ENCODE measurements at places on chromosomes 7 and 10.

GRCh38 chr10:33336582-33337325 is 2.3 kb upstream of the NRP1 start:
- DNase-seq = no peak
- H3K27ac ChIP-seq = peak overlapping the region; percentile 43
- H3K27me3 ChIP-seq = peaks cover 78% of the 10 kb centered on the region
- H3K4me1 ChIP-seq = peaks cover 8% of the 10 kb centered on the region

GRCh38 chr7:40232242-40232893 is 97.6 kb downstream of the SUGCT start:
- peak; percentile 37 for DNase-seq
- no peak overlapping the region for H3K27ac ChIP-seq
- no peak overlapping the region for H3K4me3 ChIP-seq

DNA sequence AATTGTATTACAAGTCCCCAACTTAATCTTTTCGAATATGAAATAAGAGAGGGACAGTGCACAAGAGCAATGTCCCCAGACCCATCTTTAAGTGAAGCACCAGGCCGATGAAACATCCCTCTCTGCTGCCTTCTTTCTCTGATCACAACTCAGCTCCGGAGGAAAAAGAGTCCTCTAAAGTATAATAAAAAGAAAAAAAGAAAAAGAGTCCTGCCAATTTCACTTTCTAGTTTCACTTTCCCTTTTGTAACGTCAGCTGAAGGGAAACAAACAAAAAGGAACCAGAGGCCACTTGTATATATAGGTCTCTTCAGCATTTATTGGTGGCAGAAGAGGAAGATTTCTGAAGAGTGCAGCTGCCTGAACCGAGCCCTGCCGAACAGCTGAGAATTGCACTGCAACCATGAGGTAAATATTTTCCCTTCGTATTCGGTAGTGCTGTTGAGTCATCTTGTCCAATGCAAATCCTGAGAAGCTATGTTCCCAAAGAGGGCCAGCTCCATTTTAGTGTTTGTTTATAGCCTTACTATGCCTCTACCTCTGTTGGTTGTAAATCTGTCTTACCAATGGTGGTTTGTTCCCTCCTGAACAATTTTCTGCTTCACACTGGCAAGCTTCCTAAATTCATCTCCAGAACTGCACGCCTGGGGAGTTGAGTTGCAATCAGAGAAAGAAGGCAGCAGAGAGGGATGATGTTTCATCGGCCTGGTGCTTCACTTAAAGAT is at the start of gene IFIT2:
TSS of gene IFIT2 (plus strand) at position 326 of the 725 bp plus-strand sequence. CDS start at position 404, 78 bp downstream.
- peak; percentile 58 for DNase-seq
- H3K4me3 ChIP-seq = peak within 1 kb of the TSS; percentile 57
- H3K36me3 ChIP-seq = peaks cover 10% of the 10 kb centered on the region

GRCh38 chr7:159083001-159083697 is 61.5 kb downstream of the VIPR2 start:
- H3K4me1 ChIP-seq = peaks cover 11% of the 10 kb centered on the region
- no peak overlapping the region for H3K27ac ChIP-seq
- H3K27me3 ChIP-seq = no peaks in the 10 kb centered on the region
- peaks cover 2% of the 10 kb centered on the region for H3K36me3 ChIP-seq
- no peak for DNase-seq
- no peak overlapping the region for H3K4me3 ChIP-seq

GRCh38 chr7:83547526-83547925 is 101.4 kb downstream of the SEMA3E start:
- no peaks in the 10 kb centered on the region for H3K4me1 ChIP-seq
- no peak overlapping the region for H3K4me3 ChIP-seq
- H3K27ac ChIP-seq = no peak overlapping the region
- H3K27me3 ChIP-seq = no peaks in the 10 kb centered on the region

DNA sequence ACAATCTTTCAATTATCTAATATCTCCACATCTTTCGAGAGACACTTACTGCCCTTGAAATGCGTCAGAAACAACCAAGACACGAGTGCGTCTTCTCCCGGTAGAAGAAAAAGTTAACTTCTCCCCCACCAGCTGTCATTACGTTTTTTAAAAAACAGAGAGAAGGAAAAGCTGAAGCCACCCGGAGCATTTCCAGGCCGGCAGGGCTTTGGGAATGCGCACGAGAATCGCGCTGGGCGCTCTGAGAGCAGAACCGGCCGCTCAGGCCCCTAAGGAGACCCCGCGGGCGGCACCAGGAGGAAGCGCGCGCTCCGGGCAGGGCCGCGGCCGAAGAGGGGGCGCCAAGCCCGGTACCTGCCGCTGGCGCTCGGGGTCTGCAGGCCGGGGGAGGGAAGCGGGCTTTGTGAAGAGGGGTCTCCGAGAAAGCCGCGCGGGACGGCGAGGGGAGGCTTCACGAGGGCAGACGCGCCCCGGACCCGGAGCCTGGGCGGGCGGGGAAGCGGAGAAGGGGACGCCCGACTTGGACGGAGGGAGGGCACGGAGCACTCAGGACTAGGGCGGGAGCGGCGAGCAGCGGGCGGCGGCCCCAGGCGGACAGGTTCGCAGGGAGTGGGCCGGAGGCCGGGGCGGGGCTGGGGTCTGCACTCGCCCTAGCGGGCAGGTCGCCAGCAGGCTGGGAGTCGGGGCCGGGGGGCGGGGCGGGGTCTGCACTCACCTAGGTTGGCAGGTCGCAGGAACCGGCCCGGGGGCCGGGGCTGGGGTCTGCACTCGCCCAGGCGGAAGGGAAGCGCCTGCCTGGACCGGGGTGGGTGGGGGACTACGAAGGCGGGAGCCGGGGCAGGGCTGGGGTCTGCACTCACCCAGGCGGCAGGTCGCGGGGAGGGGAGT is 932 bp downstream of the ESYT2 start:
- H3K4me3 ChIP-seq = peak overlapping the region; percentile 97
- no peak for DNase-seq
- no peaks in the 10 kb centered on the region for H3K36me3 ChIP-seq
- H3K4me1 ChIP-seq = peaks cover 7% of the 10 kb centered on the region

- H3K27ac ChIP-seq = no peak overlapping the region
- no peaks in the 10 kb centered on the region for H3K27me3 ChIP-seq
- DNase-seq = no peak
These were observed 320.9 kb downstream of the WDR11 start for GRCh38 chr10:121171825-121172787.

GRCh38 chr10:90984898-90985297 is 64.0 kb upstream of the ANKRD1 start:
- DNase-seq = no peak
- no peak overlapping the region for H3K4me3 ChIP-seq
- H3K27ac ChIP-seq = peak overlapping the region; percentile 94
- H3K27me3 ChIP-seq = no peaks in the 10 kb centered on the region
- peaks cover 58% of the 10 kb centered on the region for H3K4me1 ChIP-seq

GRCh38 chr7:105316578-105317344 is 72.0 kb downstream of the SRPK2 start:
- DNase-seq = no peak
- no peaks in the 10 kb centered on the region for H3K36me3 ChIP-seq
- H3K4me3 ChIP-seq = no peak overlapping the region
- no peaks in the 10 kb centered on the region for H3K27me3 ChIP-seq
- no peak overlapping the region for H3K27ac ChIP-seq

GRCh38 chr10:112559349-112559748 is 112.3 kb downstream of the VTI1A start:
- H3K4me1 ChIP-seq = peaks cover 13% of the 10 kb centered on the region
- no peak overlapping the region for H3K27ac ChIP-seq
- H3K36me3 ChIP-seq = no peaks in the 10 kb centered on the region
- no peaks in the 10 kb centered on the region for H3K27me3 ChIP-seq
- H3K4me3 ChIP-seq = no peak overlapping the region
- peak; percentile 14 for DNase-seq

DNA sequence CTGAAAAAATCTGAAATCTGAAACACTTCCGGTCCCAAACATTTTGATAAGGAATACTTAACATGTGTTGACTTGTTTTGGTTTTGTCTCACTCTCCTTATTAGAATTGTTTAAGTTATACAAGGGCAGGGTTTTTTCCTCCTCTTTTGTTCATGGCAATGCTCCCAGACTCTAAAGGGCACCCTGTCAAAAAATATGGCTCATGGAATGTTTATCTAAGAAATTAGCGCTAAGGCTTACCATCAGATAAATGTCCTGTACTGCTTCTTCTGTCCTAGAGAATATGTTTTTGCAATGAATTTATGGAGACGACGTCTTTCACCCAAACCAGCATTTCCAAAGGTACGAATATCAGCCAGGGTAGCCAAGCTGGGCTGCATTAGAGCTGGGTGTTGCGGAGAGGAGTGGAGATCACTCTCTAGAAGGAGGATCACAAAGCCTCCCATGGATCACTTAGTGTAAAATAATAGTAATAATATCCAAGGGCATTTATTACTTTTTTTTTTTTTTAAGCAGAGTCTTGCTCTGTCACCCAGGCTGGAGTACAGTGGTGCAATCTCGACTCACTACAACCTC is 46.8 kb downstream of the ERLIN1 start:
- peaks cover 8% of the 10 kb centered on the region for H3K27me3 ChIP-seq
- DNase-seq = no peak
- no peaks in the 10 kb centered on the region for H3K4me1 ChIP-seq
- no peak overlapping the region for H3K4me3 ChIP-seq
- no peak overlapping the region for H3K27ac ChIP-seq
- H3K36me3 ChIP-seq = no peaks in the 10 kb centered on the region

- no peak for DNase-seq
- no peak overlapping the region for H3K4me3 ChIP-seq
- no peaks in the 10 kb centered on the region for H3K27me3 ChIP-seq
- no peak overlapping the region for H3K27ac ChIP-seq
- H3K36me3 ChIP-seq = no peaks in the 10 kb centered on the region
These were observed 428.6 kb downstream of the TCERG1L start for GRCh38 chr10:130882906-130883305.

Measured in thymus (tissue), 14 donors.